ENCODE measurements at places on chromosomes 5 and 9. TPM values are rescaled to one million over a fixed set of nuclear protein-coding genes. Genes with fewer than 3 reads are reported as not detected.

DNA sequence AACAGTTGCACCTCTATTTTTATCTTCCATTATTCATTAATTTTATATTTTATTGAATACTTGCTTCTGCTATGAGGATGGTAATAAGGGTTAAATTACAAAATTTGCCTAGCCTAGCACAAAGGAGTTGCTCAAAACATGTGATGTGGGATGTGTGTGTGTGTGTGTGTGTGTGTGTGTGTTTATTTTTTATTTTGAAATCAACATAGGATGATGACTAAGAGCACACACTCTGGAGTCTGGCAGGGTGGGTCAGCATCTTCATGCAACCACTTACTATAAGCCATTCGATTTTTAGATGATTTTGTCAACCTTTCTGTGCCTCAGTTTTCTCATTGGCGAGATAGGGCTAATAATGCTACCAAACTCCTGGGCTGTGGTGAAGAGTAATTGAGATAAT is 57.7 kb upstream of the MAMDC2 start:
- no peak for DNase-seq

Gene RAB3C
- polyA plus RNA-seq, result 1.3 TPM

GRCh38 chr9:100465274-100465673 is 7.7 kb upstream of the TMEFF1 start:
- DNase-seq, result no peak

Gene FOXD4L3
- not detected for polyA plus RNA-seq

DNA sequence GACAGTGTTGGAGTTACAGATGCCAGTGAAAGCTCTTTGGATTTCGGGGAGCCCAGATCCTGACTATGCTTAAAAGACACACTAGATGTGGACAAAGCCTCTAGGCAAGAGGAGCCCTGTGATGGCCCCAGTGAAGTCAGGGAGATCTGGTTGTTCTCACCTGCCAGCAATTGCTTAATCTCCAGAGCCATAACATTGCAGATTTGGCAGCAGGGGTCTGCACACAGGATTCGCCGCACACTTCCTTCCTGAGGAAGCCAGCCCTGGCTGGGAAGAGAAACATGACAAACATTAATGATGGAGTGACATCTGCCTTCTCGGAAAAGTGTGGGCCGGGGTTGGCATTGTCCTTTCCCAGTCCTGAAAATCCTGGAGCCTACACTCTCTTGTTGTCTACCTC is 65.2 kb upstream of the PHF24 start:
- DNase-seq, result no peak

DNA sequence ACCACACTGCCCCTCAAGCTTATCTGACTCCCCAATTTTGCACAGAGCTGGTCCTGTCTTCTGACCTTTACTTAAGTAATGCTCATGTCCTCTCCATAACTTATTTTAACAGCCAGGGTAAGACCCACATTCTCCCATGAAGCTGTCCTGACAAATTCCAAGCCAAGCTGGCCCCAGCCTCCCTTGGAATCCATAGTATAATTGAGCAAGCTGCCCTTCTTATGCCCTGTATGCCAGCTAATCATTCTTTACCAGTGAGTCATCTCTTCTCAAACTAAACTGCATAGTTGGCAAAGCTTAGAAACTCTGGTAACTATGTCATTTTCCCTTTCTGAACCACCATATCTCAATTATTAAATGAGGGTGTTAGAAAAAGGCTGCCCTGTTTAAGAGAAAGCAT is 92.4 kb downstream of the NFIB start:
- DNase-seq, result no peak

- no peak for DNase-seq
Observed at GRCh38 chr9:133927041-133927440, 65.1 kb downstream of the VAV2 start.

GRCh38 chr9:110960288-110960687 is 78.0 kb downstream of the LPAR1 start:
- no peak for DNase-seq

Gene HEMGN
- polyA plus RNA-seq, result 5.9 TPM

DNA sequence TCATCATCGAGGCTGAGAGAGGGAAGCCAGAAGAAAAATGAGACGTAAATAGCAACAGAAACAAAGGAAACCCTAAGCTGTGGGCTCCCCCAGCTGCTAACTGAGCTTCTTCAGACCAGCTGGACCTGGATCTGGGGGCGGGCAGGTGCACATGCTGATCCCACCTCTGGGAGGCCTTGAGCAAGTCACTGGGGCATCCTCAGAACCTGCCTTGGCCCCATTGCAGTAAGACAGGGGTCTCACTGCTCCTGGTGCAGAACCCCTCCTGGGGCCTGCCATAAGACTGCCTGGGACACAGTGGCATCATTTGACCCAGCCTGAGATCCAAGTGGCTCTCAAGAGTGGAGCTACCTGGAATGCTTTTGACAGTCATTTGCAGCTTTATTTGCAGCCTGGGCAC is 77.4 kb downstream of the PHF2 start:
- no peak for DNase-seq

DNA sequence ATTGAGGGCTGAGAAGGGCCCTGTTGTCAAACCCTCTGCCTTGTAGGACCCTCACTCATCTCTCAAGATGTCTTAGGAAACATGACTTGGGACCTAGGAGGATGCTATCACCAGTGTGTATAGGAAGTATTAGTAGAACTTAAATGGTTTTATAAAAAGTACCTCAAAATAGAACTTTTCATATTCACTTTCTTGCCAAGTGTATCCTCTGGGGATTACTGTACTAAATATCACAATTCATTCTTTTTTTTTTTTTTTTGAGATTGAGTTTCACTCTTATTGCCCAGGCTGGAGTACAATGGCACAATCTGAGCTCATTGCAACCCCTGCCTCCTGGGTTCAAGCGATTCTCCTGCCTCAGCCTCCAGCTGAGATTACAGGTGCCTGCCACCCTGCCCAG is 56.2 kb downstream of the ARHGEF28 start:
- no peak for DNase-seq

DNA sequence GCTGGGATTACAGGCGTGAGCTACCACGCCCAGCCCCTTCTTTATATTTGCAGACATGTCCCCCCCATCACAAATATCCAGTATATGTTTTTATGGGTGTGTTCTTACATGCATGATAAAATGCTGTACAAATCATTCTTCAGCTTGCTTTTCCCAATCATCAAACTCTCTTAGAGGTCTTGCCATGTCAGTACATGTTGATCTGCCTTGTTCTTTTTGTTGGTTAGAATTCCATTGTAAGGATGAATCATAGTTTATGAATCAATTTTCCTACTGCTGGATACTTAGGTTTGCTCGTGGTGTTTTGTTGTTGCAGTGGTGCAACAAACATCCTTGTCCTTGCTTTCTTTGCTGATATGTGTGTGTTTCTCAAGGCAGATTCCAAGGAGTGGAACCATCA is 79.9 kb upstream of the NEURL1B start:
- DNase-seq, result no peak

DNA sequence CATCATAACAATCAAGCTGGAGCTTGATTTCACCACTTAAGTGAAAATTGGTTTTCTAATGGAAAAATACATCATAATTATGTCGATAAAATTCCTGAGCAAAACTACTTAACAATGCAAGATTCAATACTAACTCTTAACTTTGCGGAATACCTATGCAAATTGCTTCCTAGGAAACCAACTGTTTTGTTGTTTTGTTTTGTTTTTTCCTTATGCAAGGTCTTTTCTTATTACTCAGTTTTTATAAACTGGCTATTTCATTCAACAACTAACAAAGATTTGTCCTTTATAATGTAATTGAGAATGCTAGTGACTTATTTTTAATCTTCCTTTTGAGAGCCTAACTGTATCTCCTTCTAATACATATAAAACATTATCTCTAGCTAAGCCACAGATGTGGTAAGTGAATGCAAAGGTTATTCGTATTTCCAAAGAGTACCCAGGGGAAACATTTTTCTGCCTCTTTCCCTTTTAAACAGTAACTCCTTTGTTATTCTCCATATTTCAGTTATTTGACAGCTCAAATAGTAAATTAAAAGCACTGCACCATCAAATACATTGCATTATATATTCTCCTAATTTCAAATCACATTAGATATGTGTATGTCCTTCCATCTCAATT is 609.4 kb downstream of the SLCO4C1 start:
- DNase-seq, result no peak

DNA sequence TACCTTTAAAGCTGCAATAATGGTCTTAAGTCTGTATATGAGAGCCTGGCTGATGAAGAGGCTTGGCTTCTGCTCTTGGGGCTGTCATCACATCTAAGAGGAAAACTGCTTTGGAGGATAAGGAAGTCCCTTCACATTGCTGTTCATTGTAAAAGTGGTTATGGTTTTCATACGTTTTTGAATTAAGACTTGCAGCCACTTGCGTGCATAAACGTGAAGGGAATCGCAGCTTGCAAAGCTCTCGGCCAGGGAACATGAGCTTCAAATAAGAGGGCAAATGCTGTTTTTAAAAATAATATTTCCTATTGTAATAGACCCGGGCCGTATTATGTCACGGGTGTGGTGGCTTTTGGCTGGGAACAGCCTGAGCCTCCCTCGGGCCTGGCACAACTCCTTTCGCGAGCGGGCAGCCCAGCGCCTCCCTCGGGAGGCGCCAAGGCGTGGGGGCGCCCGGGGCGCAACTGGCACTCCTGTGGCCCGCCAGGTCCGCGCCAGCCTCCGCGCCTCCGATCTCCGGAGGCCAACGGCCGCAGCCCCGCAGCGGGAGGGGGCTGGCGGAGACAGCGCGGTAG is 538 bp upstream of the ARHGEF28 start:
- no peak for DNase-seq

DNA sequence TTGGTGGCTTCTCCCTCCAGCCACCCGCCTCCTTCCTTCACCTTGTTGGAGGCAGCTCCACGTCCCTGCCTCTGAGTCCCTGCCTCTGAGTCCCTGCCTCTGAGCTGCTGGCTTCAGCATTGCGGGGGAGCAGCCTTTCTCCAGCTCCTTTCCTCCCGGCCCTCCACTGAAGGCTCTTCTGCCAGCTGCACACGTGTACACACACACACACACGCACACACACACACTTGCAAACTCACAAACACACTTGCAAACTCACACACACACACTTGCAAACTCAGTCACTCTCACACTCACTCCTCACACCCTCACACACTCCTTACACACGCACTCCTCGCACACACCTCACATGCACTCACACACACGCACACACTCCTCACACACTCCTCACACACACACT is 45.1 kb downstream of the C9orf50 start:
- no peak for DNase-seq

Gene CTXN3
- polyA plus RNA-seq, result not detected

DNA sequence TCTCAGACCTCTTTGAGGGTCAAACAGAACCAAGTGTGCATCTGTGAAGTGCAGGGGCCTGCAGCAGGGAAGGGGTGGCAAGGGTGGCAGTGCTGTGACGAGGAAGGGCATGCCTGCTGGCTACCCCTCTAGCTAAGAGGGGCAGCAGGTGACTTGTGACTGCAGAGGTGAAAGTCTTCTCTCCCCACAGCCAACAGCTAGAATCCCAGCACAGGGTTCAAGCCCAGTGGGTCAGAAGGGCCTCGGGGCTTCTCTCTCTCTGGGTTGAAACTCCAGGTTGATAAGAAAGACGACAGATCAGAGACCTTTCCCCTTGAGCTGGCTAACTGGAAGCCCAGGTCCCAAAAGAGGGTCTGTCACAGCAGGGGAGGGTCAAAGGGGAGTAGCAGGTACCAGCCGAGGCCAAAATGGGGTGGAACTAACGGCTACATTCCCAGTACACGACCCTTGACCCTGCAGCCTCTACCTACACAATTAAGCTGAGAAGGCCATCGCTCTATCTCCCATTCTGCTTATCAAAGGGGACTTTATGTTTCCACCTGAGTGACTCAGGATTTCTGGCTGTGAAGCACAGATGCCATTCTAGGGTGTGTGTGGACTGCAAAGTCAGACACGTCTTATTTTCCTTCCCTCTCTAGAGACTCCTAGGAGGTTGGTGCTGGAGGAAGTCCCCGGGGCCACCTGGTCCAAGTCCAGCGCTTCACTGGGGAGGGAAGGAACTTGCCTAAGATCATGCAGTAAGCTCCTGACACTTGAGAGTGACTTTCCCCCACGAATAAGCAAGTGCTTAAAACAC is 14.6 kb downstream of the ANKS6 start:
- DNase-seq, result no peak

GRCh38 chr9:76697554-76697953 is 66.7 kb upstream of the PCA3 start:
- no peak for DNase-seq

DNA sequence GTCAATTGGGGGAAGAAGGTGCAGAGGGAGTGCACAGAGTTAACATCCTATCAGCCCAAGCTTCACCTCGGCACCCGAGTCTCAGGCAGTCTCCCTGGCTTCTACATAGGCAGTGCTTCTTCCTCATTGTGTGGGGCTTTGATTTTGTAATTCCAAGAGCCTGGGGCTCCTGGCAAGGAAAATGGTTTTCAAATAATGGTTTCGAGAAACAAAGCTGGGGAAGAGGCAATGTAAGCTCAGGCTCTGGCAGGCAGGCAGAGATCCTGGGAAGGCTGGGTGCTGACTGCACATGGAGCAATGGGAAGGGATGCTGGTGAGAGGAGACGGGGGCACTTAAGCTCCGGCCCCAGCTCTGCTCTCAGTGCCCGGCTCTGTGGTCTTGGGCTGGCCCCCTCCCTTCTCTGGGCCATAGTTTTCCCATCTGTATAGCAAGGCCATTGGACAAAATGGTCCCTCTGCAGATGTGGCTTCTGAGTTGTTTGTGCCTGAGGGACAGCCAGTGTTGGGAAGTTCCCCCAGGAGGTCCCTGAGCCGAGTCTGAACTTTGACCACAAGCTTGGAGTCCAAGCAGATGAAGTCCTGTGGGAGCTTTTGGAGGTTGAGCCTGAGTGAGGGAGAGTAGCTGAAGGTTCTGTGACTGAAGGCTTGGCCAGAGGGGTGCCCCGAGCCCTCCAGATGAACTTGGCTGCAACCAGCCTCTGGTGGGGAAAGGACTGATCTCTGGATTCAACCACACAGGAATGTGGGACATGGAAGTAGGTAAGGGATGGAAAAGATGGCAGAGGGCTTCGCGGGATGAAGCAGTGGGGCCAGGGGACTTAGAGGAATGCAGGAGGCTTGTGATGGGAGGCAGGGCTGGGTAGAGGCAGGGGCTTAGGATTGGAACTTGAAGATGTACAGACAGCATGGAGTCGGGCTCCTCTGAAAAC is 28.5 kb upstream of the IL17B start:
- no peak for DNase-seq

DNA sequence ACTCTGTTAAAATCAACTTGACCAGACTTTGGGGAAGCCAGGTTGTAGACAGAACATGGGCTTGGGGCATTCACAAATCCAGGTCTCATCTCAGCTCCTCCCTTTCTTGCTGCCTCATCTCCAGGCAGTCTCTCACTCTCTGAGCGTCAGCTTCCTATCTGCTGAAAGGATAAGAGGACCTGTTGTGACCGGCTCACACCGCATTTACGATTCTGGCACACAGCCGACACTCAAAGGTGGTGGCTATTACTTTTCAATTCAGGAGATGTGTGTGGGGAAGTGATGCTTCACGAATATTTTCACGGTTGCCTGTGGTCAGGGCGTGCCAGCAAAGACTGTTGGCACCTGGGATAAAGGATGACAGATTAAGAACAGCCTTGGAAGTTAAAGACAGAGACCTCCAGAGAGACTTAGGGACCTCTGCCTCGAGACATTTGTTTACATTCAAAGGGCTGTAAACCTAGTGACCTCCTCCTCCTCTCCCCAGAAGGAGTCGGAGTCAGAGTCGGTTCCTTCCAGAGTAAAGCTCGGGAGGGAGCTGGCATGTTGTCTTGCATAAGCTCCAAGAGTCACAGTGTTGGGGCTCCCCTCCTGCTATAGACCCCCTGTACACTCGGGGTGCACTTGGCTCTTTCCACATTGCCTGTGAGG is 83.2 kb downstream of the AK8 start:
- no peak for DNase-seq

Data from right lung (tissue), 10 donors.